ENCODE measurements at places on chromosomes 6 and 20.
A peak's percentile ranks its signal among the peaks of the same experiment; 100 is the strongest.

DNA sequence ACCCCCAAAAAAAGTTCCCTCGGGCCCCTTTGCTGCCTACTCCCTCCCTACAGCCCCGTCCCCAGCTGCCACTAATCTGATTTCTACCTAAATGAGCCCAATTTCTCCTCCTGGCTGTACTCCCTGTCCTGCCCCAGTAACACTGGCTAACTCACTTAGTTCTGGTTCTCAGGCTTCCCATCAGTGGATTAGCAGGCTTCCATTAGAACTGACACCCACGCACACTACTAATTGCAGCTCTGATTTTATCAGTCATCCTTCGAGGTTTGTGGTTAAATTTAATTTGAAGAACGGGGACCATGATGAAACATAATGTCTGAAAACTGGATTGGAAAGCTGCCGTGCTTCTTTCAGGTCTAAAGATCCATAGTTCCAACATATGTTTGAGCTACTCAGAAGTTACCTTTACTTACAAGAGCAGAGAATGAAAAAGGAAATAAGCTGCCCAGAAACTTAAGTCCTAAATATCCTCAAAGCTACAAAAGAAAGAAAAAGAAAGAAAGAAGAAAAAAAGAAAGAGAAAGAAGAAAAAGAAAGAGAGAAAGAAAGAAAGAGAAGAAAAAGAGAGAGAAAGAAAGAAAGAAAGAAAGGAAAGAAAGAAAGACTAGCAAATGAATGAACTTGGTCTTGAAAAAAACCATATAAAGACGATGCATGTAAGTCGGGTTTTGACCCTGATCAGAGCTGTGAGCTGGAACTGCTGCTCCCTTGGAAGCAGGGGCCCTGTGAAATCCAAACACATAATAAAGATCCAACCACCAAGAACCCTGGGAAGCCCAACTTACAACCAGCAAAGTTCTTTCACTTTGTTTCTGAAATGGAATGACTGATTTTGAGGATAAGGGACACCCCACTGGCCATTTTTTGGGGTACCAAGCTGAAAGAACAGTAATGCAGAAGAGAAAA, 51.7 kb downstream of the CNKSR3 start:
- DNase-seq = no peak

GRCh38 chr20:61768571-61769285, 297.0 kb downstream of the TAF4 start:
- DNase-seq = no peak

GRCh38 chr6:15522026-15522425, 140.8 kb downstream of the DTNBP1 start:
- DNase-seq = no peak

DNA sequence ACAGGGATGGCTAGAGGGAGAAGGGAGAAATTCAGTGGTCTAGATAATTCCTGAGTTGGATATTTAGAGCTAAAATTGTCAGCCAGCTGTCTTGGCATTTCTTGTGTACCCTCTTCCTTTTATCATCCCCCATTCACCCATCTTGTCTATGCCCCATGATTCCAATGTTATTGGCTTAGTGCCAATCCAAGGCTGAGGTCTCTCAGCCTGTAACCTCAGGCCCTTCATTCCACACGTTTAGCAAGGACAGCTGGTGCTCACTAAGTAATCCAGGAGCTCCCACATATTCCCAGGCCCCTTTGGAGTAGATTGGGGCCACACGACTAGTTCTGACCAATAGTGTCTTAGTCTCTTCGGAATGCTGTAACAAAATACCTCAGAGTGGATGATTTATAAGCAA, 112.4 kb upstream of the ATXN1 start:
- DNase-seq = no peak

GRCh38 chr6:84675651-84676050, 88.7 kb downstream of the TBX18 start:
- no peak for DNase-seq

GRCh38 chr20:15100506-15101160, 763.2 kb upstream of the FLRT3 start:
- no peak for DNase-seq

- DNase-seq = no peak
These were observed 61.2 kb downstream of the SSR1 start for GRCh38 chr6:7251646-7252260.

- peak; percentile 67 for DNase-seq
These were observed 22.7 kb upstream of the ZNF184 start for GRCh38 chr6:27495386-27496135.

GRCh38 chr6:150349546-150349945, 19.3 kb upstream of the IYD start:
- no peak for DNase-seq

DNA sequence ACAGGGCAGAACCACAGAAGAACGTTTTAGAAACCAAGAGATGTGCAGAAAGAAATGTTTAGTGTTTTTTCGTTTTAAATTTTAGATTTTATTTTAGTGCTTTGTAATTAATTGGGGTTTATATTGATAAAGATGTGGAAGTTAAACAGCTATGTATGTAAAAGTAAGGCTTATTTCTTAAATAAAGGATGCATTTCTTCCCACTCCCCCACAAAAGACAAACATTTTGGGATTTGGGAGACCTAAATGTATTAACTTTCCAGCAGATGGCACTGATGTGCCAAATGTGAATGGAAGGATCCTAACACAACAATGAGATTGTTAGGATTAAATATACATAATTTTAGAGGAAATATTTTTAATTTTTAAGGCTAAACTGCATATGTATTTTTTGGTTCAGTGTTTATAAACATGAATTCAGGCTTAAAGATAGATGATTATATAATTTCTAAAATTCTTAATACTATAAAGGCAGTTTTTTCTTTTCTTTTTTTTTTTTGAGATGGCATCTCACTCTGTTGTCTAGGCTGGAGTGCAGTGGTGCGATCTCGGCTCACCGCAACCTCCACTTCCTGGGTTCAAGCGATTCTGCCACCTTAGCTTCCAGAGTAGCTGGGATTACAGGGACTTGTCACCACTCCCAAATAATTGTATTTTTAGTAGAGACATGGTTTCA, 12.0 kb downstream of the PFDN4 start:
- no peak for DNase-seq

Data from stimulated activated naive B cell treated with anti-CD40 and anti-IgM and Interleukin-4, amounts not matched to agents 10 μg/mL and 1 μg/mL and 100 μg/mL, for 72 hours (primary cell).